K562 (cell line): ENCODE measurements at places on chromosomes 3 and 15. TPM values are rescaled to one million over a fixed set of nuclear protein-coding genes. Genes with fewer than 3 reads are reported as not detected.

Gene ANKRD28
- 25.0 and 29.3 TPM in 2 replicates for polyA plus RNA-seq

Gene SERINC4
- polyA plus RNA-seq = 0.23 and 0.86 TPM in 2 replicates

Gene DUOX1
- not detected in 2 replicates for polyA plus RNA-seq

Gene XXYLT1
- polyA plus RNA-seq = 14.2 and 15.6 TPM in 2 replicates

Gene DOCK3
- polyA plus RNA-seq = 0.03 TPM in 1 of 2 replicates, not detected in the other

Gene NSUN3
- polyA plus RNA-seq = 5.2 and 7.7 TPM in 2 replicates

Gene DNASE1L3
- not detected in 2 replicates for polyA plus RNA-seq

Gene CCDC12
- 100 and 201 TPM in 2 replicates for polyA plus RNA-seq

Gene MOBP
- polyA plus RNA-seq = 0.25 TPM in 1 of 2 replicates, not detected in the other

Gene PAK6
- polyA plus RNA-seq = 0.04 and 0.07 TPM in 2 replicates

Gene PPARG
- not detected in 2 replicates for polyA plus RNA-seq

Gene PATL2
- 0.42 and 0.55 TPM in 2 replicates for polyA plus RNA-seq

Gene OR4F15
- polyA plus RNA-seq = not detected in 2 replicates

Gene MEGF11
- 0.23 TPM in 1 of 2 replicates, not detected in the other for polyA plus RNA-seq

Gene LRRIQ4
- polyA plus RNA-seq = not detected in 2 replicates

Gene TJP1
- polyA plus RNA-seq = 27.8 and 28.5 TPM in 2 replicates

Gene CEP70
- polyA plus RNA-seq = 16.8 and 17.5 TPM in 2 replicates
